ENCODE measurements at places on chromosomes 6 and 20.

DNA sequence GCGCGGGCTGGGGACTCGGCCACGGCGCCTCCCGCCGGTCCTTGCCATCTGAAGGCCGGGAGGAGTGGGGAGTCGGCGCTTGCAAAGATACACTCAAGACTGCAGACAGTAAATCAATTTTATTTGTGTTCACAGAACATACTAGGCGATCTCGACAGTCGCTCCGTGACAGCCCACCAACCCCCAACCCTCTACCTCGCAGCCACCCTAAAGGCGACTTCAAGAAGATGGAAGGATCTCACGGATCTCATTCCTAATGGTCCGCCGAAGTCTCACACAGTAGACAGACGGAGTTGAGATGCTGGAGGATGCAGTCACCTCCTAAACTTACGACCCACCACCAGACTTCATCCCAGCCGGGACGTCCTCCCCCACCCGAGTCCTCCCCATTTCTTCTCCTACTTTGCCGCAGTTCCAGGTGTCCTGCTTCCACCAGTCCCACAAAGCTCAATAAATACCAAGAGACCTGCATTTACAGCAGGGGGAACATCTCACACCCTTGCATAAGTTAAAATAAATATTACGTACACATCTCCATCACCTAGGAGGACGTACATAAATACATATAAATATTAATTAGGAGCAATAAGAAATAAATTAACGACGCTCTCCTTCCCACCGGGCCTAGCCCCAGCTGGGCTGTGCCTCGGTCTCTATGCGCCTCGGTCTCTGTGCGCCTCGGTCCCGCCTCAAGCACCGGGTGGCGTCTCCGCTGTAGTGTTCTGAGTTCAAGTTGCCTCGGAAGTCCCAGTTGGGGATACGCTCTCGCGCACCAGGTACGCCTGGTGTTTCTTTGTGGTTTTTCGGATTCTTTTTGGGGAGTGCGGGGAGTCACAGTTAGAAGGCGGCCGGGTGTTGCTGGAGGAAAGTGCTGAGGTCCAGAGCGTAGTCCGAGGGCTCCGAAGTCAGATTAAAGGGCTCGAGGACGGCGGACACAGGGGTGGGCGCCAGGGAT is 889 bp upstream of the FLOT1 start:
- no peak for DNase-seq

DNA sequence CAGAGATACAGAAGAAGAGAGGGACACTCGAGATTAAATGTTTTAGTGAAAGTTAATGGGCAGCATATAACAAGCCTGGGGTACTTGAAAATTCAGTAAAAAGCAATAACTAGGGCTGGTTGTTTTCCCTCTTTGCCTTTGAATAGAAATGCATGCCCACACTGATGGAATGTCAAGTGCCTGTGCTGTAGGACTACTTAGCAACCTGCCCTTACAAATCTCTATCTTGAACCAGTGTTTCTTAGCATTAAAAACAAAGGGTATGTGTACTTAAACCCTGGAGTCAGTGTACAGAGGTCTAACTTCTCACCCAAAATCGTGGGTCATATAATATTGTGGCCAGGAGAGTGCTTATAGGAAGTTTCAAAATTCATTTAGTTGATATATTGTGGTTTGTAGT is 37.1 kb downstream of the RNF144B start:
- DNase-seq, result no peak

DNA sequence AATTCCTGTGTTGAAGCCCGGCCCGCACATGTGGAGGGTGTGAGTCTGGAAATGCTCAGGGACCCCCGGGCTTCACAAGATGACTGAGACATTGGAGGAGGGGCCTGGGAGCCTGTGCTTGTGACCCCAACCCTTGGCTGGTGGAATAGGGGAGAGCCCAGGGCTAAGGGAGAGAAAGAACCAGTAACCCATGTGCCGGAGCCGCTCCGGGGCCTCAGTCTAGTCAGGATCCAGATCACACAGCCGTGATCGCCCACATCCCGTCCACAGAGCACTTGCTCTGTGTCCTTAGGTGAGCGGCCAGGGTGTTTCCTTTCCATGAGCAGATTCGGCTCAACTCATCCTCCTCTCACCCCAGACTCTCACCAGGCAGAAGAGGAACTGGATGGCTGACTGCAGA is 152.3 kb upstream of the RPS6KA2 start:
- DNase-seq, result no peak

DNA sequence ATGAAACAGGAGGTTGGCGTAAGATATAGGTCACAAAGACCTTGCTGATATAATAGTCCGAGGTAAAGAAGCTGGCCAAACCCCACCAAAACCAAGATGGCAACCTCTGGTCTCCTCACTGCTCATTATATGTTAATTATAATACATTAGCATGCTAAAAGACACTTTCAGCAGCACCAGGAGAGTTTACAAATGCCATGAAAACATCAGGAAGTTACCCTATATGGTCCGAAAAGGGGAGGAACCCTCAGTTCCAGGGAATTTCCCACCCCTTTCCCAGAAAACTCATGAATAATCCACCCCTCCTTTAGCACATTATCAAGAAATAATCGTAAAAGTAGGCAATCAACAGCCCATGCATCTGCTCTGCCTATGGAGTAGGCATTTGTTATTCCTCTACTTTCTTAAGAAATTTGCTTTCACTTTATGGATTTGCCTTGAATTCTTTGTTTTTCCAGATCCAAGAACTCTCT is 923.4 kb downstream of the QKI start:
- no peak for DNase-seq

DNA sequence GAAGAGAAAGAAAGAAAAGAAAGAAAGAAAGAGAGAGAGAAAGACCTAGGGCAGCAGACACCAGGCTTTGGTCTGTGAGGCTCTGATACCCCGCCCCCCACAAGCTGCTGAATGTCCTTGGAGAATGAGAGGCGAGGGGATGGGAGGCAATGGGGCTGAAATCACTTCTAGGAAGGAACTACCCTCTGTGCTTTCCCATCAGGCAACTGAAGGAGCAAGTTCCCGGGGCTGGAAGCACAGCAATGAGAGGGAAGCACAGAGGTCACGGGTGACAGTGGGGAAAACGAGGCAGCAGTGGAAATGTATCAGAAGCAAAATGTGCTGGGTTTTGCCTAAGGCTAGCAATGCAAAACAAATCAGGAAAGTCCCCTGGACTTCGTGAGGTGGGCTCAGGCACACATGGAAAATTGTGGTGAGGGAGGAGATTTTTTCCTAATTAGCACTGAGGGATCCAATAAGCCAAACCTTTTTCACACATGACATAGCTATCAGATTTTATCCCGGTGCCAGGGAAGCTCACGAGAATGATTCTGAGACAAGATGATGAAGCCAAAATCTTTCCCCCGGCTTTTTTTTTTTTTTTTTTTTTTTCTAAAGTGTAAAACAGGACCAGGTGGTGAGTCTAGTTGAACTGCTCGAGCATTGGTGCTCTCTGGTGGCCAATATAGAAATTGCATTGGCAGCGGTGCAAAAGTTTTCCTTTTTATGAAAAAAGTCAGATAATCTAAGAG is 16.8 kb upstream of the ARFGEF2 start:
- peak; percentile 83 for DNase-seq

- DNase-seq, result no peak
Observed at GRCh38 chr6:84390851-84391250, 163.4 kb upstream of the CEP162 start.

DNA sequence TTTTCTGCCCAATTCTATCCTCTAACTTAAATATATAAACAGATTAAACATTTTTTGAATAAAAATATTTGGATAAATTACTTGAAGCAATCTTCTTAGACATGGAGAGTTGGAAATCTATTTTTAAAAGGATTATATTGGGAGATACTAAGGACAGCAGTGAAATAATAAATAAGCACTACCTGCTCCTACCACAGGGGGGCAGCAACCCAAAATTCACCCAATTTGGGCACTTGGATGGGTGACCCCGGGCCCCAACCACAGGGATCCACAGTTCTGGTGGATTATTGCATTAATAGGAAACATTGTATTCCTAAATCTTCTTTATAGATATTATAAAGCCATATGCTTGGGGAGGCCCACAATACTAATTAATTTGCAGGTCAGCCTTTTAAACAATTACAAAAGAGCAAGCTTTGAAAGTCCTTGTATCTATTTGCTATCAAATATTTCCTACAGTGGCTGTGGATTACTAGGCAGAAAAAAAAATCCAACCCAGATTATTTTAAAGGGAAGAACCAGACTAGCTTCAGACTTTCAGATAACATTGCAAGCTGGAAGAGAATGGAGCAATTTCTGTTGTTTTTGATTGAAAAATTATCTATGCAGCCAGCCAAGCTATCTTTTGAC is 66.4 kb upstream of the PDE10A start:
- DNase-seq, result no peak

DNA sequence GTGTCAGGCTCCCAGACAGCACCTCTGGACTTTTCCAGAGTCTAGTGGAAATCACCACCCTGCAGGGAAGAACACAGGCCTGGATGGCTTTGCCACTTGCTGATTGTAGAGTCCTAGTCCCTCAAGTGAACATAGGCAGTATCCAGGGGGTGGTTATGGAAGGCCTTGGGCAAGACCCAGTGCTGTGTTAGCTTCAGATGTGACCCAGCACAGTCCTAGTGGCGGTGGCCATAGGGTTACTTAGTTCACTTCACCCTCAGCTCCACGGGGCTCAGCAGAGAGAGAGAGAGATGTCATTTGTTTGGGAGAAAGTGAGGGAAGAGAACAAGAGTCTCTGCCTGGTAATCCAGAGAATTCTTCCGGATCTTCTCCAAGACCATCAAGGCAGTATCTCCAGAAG is 37.3 kb downstream of the RNF146 start:
- no peak for DNase-seq

DNA sequence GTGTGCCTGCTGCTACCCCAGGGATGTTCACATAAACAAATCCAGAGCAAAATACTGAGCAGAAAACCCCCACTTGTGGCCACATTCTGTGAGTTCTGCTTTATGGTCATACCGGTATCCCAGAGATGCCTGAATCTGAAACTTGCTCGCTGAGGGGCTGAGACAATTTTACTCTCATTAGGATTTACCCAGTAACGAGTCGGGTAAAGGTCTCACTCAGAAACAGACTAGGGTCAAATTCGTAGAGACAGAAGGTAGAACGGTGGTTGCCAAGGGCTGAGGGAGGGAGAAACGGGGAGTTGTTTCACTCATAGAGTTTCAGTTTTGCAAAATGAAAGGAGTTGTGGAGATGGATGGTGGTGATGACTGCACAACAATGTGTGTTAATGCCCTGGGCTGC is 45.4 kb upstream of the NKX2-2 start:
- DNase-seq, result no peak

- DNase-seq, result no peak
Observed at GRCh38 chr20:34891166-34892062, 15.0 kb downstream of the ACSS2 start.

GRCh38 chr6:43749461-43749860 is 20.6 kb upstream of the VEGFA start:
- peak; percentile 17 for DNase-seq

DNA sequence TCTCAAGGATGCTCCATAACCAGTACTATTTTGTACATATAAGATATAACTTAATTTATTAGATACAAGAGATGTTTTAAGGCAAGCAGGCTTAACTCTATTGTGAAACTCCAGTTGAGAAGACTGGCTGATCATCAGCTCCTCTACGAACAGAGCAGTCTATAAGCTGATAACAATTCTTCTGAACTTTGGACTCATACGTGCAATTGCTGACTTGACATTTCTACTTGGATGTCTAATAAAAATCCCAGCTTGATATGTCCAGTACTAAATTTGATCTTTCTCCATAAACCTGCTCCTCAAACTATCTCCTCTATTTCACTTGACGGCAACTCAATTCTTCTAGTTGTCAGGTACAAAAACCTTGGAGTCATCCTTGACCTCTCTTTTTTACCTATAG is 141.9 kb downstream of the HS3ST5 start:
- no peak for DNase-seq

DNA sequence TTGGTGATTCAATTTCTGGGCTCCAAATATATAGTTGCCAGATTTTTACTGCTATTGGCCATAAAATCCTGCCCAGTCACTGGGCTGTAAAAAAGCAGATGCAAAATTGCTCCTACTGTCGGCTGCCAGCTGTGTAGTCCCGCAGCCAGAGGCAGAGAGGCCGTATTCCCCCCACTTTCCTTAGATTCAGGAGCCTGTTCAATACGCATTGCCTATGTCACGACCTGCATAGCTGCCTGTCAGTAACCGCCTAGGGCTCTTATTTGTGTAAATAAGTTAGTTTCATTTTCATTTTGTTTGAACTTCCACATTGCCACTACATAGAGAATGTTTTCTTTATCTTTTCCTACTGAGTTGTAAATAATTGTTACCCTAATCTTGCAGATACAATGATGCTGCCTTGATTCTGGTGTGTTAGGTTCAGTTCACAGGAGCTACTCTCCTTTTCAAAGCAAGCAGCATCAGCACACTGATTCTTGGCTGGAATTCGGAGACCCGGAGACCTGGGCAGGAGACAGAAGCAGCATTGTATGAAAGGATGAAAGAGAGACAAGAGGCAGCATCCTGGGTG is 46.0 kb upstream of the UST start:
- DNase-seq, result no peak

GRCh38 chr6:10414756-10415616 is at the start of gene TFAP2A:
TFAP2A (minus strand) TSS chr6:10415074; CDS start chr6:10414991, 83 bp downstream.
- peak; percentile 78 for DNase-seq

GRCh38 chr6:22071270-22072041 is 225.4 kb downstream of the PRL start:
- no peak for DNase-seq

GRCh38 chr20:59519707-59520014 is 84.7 kb upstream of the PHACTR3 start:
- DNase-seq, result no peak

- no peak for DNase-seq
Observed at GRCh38 chr6:111477481-111477938, 5.5 kb downstream of the REV3L start.

DNA sequence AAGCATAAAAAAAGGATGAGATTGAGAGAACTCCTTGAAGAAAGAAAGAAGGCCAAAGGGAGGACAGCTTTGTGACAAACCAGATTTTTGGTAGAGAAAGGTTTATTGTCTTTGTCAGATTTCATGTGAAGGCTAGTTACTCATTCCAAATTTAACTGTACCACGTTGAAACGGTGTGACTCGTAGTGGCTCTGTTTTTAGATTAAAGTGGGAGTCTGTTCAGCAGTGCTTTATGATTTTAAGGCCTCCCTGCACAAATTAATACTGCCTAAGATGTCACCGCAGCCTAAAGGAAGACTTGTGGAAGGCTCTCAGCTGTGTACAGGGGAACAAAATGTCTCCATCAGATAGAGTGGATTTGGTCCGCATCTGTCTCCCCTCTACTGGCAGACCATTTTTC is 35.9 kb downstream of the CDC40 start:
- no peak for DNase-seq

GRCh38 chr6:134560019-134560418 is 242.1 kb upstream of the SGK1 start:
- DNase-seq, result no peak

- no peak for DNase-seq
Observed at GRCh38 chr6:42150254-42150653, 7.8 kb upstream of the C6orf132 start.
